ENCODE measurements at places on chromosomes 6 and 20. TPM values are rescaled to one million over a fixed set of nuclear protein-coding genes. Genes with fewer than 3 reads are reported as not detected.

The EEF1A2 gene
- 1.2 TPM for polyA plus RNA-seq

The ULBP3 gene
- 0.67 TPM for polyA plus RNA-seq

The SLC22A3 gene
- polyA plus RNA-seq: 2.8 TPM

The SLC35F1 gene
- 0.49 TPM for polyA plus RNA-seq

The TRIM31 gene
- polyA plus RNA-seq: not detected

The PGK2 gene
- polyA plus RNA-seq: not detected

The CFB gene
- 211 TPM for polyA plus RNA-seq

The CYP24A1 gene
- polyA plus RNA-seq: not detected
